ENCODE measurements at places on chromosomes 11 and 22.

DNA sequence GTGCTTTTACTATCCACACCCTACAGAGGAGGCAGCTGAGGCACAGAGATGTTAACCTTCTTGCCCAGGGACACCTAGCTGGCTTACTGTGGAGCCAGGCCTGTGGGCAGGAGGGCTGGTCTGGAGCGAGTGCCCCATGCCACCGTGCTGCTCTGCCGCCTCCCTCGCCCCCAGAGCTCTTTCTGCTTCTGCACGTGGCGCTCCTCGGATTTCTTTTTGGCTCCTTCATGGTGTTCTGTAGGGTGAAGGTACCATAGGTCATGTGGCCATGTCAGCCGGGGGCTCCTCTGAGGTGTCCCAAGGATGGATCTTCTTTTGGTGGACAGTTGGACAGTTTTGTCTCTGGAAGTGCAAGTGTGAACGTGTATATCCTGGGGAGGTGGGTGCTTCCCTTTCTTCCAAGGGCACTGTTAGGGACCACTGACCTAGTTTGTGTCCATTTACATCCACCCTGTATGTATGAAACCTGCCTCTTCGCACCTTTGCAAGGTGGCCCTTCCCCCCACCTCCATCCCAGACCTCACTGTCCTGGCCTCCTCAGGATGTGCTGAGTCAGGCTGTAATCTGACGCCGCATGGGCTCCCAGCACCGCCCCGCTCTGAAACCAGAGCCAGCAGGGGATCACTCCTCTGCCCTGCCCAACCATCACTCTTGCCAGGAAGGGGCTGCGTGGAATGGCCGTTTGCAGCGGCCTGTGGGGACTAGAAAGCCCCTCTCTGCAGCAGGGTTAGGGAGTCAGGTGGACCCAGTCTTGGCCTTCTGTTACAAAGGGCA, 31.7 kb downstream of the POLR3H start:
- DNase-seq = no peak

GRCh38 chr11:69746752-69747742, 28.1 kb downstream of the FGF4 start:
- no peak for DNase-seq

DNA sequence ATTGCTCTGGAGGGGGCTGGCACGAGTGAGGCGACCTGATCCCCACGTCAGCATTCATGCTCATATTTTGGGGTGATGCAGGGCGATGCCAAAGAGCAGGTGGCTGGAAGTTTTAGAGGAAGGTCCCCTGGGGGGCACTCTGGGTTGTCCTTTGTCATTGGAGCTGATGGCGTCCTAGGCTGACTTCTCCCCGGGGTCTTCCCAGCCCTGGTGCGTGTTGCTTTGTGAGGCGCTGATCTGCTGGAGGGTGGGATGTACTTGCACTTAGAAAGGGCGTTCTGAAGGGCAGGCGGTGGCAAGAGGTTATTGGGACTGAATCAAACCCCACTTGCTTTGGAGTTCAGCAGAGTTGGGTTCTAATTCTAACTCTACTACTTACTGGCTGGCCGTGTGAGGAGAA, 313.3 kb downstream of the NTM start:
- DNase-seq = no peak

- no peak for DNase-seq
Measured at GRCh38 chr22:17920145-17920605, 104.2 kb downstream of the MICAL3 start.

- no peak for DNase-seq
Measured at GRCh38 chr11:116101902-116102301, 597.7 kb upstream of the CADM1 start.

DNA sequence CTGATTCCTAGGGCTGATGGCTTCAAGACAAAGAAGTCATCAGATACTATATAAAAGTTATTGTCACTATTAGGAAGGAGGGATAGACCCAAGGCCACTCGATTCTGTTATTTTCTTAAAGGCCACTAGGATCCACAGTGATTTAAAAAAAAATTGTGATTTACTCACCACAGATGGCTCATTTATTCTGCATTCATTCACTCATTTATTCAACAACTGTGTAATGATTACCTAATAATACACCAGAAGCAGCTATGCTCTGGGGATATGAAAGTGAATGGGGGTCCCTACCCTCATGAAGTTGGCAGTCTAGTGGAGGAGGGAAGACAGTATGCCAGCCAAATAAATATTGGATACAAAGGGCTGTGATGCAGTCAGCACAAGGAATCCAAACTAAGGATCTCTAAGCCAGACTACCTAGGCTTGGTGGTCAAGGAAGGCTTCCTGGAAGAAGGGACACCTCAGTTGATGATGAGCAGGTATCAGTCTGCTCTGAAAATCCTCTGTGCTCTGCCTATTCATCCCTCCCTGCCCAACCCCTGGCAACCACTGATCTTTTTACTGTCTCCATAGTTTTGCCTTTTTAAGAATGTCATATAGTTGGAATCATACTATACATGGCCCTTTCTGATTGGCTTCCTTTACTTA, 110.5 kb downstream of the NAT10 start:
- DNase-seq = no peak

GRCh38 chr22:19064354-19065054, 57.7 kb downstream of the DGCR2 start:
- no peak for DNase-seq

- DNase-seq = no peak
Measured at GRCh38 chr22:26199665-26200064, 30.4 kb downstream of the SEZ6L start.

- DNase-seq = no peak
Measured at GRCh38 chr11:123170929-123171328, 24.1 kb downstream of the CLMP start.

DNA sequence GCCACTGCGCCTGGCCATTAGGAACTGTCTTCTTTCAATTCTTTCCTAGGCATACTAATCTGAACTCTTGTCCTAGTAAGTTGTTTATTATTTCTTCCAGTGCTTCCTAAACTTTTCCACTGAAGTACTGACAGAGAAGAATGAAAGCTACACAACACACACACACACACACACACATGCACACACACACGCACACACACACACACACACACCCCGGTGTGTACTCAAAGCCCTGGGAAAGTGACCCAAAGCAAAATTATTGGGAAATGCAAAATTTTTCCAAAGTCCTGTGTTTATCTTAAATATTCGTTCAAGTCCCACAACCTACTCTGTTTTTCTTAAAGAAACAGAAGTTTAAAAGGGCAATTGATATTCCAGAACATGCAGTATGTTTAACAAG, 19.4 kb upstream of the SIK2 start:
- DNase-seq = no peak

DNA sequence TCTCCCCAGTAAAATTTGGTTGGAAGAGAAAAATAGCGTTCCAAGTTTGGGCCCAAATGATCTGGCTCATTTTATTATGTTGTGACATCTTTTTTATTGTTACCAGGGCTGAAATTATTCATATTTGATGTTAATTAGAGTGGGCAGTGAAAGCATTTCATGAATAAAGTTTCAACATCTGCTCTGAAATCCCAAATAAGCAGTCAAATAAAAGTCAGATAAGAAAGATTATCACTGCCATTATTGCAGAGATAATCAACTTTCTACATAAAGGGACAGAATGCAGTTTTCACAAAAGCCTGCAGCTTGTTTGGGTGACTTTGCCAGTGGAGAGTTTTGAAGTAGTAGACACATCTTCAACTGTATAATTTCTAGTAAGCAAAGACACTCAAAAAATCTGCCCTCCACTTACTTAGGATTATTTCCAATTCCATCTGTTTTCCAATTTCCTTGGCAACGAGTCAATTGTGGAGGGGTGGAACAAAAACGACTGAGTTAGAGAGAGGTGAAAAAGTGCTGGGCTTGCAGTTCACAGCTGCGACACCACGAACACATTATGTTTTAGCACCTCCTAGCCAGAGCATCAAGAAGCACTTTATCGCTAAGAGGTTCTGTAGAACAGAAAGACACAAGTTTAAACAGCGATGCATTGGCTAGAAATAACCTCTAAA, 9.0 kb downstream of the TECTA start:
- no peak for DNase-seq

- no peak for DNase-seq
Measured at GRCh38 chr11:100105255-100105981, 581.7 kb upstream of the ARHGAP42 start.

- no peak for DNase-seq
Measured at GRCh38 chr22:16721961-16722360, 103.2 kb downstream of the XKR3 start.

- DNase-seq = no peak
Measured at GRCh38 chr11:110077831-110078325, 15.3 kb upstream of the ZC3H12C start.

DNA sequence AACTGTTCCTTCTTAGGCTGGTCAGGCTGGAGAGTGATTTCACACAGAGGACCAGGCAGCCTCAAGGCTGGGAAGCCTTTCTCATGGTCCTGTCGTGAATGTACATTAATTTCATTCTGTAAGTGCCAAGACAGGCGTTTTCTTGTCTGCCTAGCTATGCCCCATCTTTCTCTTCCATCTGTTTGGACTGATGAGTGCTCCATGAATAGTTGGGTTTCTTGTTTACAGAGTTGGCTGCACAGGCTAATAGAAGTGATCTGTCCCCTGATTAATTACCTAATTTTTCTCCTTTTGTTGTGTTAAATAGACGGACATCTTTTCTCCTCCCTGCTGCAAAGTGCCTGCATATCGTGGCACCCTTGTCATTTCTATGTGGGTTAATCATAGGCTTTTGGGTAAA, 135.8 kb upstream of the NARS2 start:
- no peak for DNase-seq

DNA sequence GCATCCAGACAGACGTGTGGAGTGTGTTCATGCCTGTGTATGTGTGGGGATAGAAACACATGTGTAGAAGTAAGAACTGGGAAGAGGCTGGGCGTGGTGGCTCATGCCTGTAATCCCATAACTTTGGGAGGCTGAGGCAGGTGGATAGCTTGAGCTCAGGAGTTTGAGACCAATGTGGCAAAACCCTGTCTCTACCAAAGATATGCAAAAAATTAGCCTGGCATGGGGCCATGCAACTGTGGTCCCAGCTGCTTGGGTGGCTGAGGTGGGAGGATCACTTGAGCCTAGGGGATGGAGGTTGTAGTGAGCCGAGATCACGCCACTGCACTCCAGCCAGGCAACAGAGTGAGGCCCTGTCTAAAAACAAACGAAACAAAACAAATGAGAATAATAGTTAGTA, 1166.6 kb downstream of the TBC1D22A start:
- DNase-seq = no peak

DNA sequence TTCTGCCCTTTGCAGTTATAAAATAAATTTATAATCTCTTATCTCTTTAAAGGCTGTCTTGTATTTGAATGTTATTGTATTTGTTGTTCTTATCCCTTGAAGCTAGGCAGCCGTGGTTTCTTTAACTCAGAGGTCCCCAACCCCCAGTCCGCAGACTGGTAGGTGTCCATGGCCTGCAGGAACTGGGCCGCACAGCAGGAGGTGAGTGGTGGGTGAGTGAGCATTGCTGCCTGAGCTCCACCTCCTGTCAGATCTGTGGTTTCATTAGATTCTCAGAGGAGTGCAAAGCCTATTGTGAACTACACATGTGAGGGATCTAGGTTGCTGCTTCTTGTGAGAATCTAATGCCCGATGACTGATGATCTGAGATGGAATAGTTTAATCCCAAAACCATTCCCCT, 380.0 kb upstream of the CCDC90B start:
- DNase-seq = no peak

DNA sequence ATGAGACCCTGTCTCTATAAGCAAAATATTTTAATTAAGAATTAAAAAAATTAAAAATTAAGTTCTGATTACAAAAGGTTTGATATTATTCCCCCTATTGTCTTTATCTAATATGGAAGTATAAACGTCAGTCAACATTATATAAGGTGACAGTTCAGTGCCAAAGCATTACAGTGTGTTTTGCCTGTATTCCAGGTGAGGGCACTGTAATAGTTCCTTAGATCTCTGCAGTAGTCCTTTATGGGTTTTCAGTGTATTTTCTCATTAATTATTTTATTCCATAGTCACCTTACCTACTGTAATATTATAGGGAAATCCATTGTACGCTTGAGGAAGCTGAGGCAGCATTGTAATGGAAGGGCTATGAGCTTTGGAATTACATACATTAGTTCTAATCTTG, 33.0 kb downstream of the FAR1 start:
- no peak for DNase-seq

GRCh38 chr11:64266339-64266738, 15.0 kb downstream of the PLCB3 start:
- no peak for DNase-seq

DNA sequence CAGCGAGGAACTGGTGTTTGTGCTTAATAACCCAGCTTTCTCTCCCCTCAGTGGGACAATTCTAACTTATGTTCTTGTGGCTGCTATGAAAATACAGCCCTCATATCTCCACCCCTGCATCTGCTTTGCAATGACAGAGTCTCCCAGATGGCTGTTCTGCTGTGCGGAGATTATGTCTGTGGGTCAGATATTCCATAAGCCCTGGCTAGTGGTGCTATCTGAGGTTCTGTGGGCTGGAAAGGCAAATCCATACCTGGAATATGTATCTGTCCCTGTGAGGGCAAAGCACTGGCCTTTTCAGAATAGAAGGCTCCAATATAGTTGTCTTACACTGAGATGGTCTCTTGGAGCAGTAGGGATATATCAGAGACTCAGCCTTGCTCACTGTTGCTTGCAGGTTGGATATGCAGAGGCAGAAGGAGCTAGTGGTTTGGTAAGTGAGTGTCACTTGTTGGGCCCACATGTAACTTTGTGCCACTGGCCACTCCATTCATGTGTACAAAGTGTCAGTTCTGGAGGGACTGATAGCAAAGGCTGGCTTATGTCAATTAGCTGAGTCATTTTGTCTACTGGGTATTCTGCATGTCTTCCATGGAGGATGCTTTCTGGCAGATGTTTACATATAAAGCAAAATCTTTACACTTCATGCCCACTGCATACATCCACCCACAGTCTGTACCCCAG, 246.6 kb downstream of the FAM76B start:
- DNase-seq = no peak

DNA sequence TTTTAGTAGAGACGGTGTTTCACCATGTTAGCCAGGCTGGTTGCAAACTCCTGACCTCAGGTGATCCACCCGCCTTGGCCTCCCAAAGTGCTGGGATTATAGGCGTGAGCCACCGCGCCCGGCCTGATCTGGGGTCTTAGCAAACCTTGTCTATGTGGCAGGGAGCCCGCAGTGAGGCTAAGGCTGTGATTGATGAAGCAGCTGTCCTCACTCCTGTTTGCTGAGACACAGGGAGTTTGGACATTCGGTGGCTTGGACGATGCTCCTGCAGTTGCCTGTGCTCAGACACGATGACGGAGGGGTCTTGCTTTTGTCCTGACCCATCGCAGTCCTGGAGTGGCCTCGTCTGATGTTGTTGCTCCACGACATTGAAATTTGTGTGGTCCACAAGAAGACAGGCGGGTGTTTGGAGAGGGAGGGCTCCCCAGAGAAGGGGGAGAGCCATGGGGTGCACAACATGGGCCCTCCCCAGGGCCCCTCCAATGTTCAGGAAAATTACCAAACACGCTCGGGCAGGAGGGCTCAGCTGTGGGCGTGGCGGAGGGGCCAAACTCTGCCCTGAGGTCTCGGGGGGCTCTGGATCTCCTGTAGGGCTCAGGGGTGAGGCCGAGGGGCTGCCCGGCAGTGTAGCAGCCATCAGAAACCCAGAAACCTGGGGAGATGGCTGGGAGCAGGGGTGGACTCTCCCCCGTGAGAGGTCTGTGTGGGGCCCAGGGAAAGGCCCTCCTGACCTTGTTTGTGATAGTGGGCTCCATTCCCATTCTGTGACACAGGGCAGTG, 41.8 kb upstream of the PRR5 start:
- DNase-seq = no peak
